ENCODE measurements at places on chromosomes 11 and 22.

DNA sequence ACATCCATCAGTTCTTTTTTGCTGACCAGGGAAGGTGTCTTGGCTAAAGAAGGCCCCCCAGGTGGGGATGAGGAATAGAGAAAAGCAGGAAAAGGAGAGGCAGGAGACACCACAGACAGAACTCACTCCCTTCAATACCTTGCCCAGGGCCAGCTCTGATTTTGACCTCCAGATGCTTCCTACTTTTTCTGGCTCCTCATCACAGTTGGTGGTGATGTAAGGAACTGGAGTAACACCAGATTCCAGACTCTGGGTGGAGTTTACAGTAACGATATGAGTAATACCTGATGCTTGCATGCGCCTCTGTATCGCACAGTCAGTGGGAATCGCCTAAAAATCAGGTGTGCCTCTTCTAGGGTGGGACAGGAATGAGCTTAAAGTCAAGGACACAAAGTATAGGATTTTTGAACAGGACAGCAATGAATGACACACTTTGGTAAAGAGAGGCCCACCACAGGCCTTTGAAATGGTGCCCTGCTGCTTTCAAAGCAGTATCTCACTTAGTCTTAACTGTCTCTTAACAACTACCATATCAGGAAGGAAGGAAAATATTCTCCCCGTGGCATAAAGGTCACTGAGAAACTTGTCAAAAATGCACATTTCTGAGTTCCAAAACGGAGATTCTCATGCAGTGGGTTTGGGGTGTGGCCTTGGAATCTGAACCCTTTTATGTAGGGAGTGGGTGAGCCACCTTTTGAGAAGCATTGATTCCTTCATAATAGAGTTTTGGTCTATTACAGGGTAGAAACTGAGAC, 140.8 kb downstream of the SNX19 start:
- no peak for DNase-seq

- no peak for DNase-seq
These were observed 1.2 kb downstream of the DDX17 start for GRCh38 chr22:38504731-38505540.

GRCh38 chr11:76824980-76825725, 35.6 kb upstream of the ACER3 start:
- no peak for DNase-seq

- no peak for DNase-seq
These were observed 1.1 kb downstream of the FXYD2 start for GRCh38 chr11:117823294-117823945.

DNA sequence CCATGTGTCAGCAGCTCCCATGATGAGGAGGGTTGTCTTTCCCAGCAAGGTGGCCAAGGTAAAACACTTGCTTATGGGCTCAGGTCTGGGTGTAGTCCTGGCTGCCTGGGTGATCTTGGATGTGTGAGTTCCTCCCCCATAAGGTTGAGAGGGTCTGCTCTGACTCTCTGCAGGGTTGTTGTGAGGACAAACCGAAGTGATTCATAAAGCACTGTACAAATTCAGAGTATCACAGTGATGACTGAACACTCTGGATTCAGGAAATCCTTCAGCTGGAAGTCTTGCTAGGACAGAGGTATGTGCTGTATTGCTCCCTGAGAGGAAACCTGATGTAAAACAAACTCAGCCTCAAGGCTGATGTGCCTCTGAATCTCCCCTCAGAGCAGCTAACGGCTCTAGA, 220.9 kb upstream of the PITPNB start:
- DNase-seq = no peak
